DMS153 (cell line): ENCODE measurements at places on chromosomes 12 and 14.

GRCh38 chr14:105517096-105517495 lies 9.3 kb upstream of the TMEM121 start:
- no peak for DNase-seq

DNA sequence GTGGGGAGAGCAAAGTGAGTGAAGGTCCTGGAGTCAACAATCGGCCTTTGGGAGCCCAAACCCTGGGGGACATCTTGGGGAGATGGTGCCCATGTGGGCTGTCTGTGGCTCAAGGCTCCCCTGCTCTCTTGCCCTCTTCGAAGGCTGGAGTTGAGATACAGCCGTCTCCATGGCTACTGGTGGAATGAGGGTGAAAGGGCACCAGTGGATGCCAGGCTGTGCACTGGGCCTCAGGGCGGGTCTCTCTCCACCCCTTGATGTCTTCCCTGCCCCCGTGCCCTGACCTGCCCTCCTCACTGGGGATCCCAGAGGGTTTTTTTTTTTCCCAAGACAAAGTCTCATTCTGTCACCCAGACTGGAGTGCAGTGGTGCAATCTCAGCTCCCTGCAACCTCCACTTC lies 2.0 kb upstream of the ANKRD9 start:
- DNase-seq = no peak

DNA sequence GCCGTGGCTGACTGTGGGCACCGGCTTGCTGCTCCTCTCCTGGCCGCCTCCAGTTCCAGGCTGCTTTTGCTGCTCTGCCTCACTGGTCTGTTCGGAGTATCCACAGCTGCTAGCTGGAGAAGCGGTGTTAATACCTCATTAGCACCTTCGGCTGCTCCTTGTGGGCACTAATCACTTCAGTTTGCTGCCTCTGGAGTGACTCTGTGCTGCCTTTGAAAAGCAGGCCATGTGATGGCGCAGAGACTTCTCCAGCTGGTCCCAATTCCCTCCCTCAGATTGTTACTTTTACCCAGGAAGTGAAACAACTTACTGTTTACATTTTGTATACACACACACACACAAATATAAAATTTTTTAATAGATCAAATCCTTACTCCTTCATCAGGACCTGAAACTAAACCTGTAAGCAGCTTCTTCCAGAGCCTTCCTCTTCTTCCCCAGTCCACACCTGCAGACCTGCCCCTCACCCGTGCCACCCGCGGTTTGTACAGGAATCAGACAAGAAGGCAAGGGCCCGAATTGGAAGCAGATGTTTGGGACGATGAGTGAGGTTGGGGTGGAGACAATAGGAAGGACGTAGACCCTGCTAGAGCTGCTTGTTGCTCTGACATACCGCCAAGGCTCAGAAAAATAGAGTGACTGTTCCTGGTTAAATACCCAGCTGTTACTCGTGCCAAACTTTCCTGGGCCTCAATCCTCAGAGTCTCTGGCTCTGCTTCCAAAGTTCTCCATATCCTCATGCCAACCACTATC lies 41.5 kb upstream of the LTBP2 start:
- DNase-seq = no peak

- no peak for DNase-seq
Observed at GRCh38 chr14:72462056-72462455, 431.8 kb downstream of the DPF3 start.

- peak; percentile 83 for DNase-seq
Observed at GRCh38 chr12:122106843-122107242, 28.3 kb downstream of the MLXIP start.

- DNase-seq = no peak
Observed at GRCh38 chr12:107597695-107598410, 87.7 kb upstream of the PWP1 start.

DNA sequence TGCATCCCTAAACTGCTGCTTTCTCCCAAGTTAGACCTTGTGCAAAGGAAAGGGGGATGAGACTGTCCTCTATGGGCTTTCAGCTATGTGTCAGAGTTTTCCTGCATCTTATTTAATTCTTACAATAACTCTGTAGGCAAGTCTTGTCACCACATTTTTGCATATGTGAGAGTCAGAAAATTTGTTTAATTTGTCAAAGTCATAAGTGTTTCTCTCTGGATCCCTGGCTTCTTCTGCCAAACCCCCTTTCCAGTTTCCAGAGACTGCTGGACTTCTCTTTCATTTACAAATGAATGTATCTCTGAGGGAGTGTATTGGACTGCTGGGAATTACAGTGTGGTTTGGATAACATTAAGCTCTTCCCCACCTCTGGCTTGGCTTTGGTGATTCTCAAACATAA lies 877.6 kb upstream of the SEL1L start:
- DNase-seq = no peak

DNA sequence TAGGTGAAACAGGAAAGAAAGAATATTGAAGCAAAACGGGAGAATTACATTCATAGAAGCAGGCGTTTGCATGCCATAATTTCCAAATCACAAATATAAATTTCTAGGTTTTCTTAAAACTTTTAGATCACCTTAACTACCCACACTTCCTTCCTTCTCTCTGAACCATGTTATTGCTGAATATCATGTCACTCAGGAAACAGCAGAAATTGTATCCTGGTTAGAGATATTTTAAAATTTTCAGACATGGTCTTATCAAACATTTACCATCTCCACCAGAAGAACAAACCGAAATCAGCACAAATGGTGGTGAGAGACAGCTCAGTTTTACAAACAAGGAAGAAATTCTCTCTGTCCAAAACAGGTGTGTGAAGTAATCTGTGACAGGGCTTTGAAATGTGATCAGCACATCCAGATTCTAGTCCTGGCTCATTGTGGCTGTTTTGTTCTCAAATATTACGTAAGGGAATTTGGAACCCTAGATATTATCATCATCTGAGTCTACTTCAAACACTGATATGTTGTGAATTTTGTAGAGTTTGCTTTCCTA lies 16.3 kb downstream of the TESPA1 start:
- DNase-seq = no peak

DNA sequence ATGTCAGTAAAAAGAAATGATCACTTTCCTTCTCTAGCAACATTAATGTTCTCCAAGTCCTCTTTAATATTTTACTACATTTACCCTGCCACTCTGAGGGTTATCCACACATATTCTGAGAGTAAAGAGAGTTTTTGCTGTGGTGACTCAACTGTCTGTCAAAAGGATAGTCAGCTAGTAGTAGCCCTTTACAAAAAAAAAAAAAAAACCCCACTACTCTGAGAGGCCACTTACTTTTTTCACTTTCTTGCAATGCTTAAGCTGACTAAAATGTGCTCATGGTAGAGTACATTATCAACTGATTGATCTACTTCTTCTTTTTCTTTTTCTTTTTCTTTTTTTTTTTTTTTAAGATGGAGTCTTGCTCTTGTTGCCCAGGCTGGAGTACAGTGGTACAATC lies 27.6 kb upstream of the PPM1A start:
- DNase-seq = no peak

- no peak for DNase-seq
Observed at GRCh38 chr12:7498809-7499208, 4.8 kb downstream of the CD163 start.

DNA sequence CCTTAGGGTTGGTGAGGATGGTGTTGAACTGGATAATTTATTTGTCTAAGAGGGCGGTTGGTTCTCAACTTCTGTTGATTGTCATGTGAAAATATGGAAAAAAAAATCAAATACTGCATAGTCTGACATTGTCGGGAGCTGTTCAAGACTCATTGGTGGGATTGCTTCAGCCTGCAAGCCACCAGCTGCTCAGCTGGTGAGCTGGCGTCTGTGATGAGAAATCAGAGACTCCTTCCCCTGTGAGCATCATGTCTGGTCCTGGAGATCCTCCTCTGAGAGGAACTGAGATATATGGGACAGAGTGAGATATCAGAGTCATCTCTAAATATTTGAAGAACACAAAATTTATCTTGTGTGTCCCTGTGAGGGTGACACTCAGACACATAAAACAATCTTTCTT lies 49.9 kb downstream of the TRIM9 start:
- DNase-seq = no peak
